ENCODE measurements at places on chromosomes 6 and 20.

DNA sequence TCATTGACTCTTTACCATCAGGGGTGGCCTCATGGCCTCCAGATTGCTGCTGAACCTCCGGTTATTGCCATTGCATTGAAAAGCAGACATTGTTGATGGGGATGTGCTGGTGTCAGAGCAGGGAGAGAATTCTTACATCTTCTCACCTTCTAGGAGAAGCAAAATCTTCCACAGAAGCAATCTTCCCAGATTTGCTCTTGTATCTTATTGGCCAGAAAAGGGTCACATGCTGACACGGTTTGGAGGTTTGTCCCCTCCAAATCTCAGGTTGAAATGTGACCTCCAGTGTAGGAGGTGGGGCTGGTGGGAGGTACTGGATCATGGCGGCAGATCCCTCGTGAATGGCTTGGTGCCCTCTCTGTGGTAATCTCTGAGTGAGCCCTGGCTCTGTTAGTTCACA, 10.7 kb downstream of the TP53RK start:
- no peak for DNase-seq

GRCh38 chr6:94727710-94728109, 849.6 kb upstream of the MANEA start:
- DNase-seq: no peak

- no peak for DNase-seq
Observed at GRCh38 chr20:24736131-24736843, 212.8 kb upstream of the CST7 start.

DNA sequence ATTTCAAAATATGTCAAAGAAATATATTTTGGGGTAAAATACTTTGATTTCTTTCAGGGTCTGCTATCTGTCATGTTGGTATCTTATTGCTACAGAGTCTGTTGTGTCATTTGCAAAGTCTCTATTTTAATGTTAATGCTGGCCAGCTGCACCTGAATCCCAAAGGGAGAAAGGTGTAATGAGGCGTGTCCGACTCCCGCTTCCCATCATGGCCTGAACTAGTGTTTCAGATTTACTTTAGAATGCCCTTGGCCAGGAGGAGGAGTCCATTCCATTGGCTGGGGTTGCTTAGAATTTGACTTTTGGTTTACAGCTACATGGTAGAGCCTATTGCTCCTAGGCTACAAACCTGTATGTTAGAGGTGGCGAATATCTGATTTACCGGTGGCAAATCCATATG, 69.3 kb downstream of the FAM50B start:
- DNase-seq: no peak

- DNase-seq: no peak
Observed at GRCh38 chr20:2473516-2473915, 2.9 kb upstream of the SNRPB start.

DNA sequence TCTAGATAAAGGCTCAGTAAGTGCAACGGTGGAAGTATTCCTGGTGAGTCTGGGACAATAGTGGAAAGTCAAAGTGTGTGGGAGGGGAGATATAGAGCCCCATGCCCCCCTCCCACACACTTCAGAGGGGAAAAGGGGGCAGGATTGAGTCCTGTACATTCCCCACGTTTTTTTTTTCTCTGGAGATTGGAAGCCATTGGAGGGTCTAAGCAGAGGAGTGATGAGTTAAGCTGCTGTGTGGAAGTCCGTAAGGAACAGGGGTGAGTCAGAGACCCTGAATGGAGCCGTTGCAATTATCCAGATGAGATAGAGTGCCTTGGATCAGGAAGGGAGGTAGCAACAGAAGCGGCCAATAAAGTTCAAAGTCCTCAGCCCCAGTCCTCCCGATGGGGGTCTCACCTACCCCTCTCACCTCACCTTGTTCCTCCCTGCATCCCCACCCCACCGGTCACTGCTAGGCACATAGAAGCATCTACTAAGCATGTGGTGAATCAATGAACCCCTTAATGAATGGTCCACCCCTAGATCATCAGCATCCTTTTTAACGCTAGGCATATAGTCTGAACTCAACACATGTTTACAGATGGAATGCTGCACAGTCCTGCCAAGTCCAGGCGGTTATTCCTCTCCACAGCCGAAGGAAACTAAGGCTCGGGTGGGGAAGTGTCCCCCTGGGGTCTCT, 662 bp upstream of the SLC9A8 start:
- DNase-seq: no peak

DNA sequence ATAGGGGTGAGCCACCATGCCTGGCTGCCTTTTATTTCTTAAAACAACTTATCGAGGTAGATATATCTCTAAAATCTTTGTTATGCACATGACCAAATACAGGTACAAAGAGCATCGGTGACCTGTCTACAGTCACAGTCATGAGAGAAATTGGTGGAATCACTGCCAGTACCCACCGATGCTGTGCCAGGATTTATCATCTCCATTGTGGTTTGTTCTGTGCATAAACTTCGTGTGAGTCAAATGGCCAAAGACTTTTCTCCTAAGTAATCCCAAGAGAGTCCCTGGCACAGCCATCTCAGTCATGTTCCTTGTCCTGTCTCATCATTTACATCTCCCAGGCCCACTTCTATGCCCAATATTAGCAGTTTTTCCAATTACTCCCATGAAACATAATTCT, 9.0 kb downstream of the GSTA3 start:
- DNase-seq: no peak

DNA sequence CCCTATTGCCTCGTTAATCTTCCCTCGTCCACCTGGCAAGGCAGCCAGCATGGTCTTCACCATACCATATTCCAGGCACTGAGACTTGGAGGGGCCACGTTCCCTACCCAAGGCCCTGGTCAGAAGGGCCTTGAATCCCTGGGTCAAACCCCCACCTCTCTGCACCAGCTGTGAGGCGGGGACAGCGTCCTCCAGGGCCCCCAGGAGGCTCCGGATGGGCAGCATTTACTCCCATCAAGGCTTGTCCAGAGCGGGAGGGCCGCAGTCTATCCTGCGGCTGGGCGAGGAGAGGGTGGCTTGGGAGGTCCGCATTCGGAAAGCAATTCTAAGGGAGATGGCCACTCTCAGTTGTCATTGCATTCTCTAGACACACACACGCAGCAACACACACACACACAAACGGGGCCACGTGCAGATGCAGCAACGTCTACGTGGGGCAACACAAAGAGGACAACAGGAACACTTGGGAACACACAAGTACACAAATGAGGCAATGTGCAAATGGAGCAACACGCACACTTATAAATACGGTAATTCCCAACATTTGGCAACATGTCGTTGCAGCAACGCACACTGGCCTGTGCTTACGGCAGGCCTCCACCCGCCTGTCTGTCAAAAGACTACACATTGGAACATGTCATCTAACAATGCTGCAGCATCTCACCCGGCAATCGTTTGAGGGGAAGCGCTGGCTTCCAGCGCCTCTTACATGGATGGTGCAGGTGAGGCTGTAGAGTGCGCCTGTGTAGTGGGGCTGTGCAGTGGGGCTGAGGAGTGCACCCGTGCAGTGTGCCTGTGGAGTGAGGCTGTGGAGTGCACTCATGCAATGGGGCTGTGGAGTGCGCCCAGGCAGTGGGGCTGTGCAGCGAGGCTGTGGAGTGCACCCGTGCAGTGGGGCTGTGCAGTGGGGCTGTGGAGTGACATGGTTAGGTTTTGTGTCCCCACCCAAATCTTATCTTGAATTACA, 12.9 kb upstream of the NTSR1 start:
- no peak for DNase-seq

DNA sequence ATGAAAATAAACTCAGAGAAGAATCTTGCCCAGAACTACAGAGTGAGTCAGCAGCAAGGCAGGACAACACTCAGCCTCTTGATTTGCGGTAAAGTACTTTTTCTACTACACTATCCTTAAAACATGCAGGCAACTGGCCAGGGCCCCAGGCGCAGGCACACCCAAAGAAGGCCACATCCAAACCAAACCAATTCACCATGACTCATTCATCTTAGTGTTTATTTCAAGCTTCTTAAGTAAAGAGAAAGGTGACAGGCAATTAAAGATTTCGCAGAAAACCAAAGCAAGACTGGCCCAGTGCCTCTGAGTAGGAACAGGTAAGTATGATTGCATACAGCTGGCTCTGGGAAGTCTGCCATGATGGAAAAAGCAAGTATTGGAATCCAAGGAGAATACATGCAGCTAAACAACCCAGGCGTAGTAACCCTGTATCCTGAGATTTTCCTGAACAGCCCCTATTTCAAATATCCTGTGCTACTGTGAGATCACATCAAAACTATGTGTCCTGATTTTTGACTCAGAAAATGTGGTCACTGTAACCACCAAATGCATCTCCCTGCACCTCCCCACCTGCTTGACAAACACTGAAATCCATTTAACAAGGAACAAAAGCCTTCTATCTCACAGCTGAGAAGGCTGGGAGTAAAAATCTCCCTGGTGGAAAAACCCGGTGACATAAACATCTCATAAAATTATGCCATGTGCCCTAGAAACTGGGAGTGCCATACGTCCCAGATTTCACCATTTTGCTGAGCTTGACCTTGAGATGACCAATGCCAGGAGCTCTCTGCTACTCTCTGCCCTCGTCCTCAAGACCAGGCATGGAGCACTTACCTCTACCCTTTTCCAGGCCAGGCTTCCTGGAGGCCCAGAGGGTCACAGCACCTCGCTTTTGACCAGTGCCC, 12.4 kb downstream of the WFDC3 start:
- no peak for DNase-seq

DNA sequence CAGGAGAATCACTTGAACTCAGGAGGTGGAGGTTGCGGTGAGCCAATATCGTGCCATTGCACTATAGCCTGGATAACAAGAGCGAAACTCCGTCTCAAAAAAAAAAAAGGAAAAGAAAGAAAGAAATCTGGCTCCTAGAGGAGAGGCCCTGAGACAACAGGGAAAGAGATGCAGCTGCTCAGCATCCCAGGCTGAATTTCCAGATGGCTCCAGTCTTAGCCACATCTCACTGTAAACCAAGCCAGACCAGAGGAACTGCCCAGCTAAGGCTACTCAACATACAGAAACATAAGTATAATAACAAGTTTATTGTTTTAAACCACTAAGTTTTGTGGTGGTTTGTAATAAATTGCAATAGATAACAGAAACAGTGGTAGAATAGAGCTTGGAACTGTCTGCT, 38.5 kb upstream of the TASP1 start:
- DNase-seq: no peak

DNA sequence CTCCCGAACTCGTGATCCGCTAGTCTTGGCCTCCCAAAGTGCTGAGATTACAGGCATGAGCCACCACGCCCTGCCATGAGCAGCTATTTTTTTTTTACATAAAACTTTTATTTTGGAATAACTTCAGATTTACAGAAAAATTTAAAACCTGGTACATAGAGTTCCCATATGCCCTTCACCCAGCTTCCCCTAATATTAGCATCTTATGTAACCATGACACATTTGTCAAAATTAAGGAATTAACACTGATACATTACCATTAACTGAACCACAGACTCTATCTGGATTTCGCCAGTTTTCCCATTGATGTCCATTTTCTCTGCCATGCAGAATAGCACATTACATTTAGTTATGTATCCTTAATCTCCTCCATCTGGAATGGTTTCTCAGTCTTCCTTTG, 14.3 kb upstream of the RALGAPB start:
- no peak for DNase-seq

DNA sequence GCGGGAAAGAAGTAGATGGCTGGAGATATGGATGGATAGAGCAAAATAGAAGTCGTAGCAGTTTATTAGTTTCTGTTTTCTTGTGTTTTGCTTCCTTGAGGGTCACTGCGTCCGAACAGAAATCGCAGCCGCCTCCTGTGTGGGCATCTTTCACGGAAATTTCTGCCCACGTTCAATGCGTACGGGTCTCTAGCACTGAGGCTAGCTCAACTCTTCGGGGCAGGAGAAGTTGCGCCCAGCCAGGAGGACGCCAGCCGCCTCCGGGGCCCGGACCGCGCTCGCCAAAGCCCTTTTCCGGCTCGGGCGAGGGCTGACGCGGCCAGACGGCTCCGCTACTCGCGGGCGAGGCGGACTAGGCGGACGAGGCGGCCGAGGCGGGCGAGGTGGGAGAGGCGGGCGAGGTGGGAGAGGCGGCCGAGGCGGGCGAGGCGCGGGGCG, 814 bp downstream of the TFAP2B start:
- no peak for DNase-seq

DNA sequence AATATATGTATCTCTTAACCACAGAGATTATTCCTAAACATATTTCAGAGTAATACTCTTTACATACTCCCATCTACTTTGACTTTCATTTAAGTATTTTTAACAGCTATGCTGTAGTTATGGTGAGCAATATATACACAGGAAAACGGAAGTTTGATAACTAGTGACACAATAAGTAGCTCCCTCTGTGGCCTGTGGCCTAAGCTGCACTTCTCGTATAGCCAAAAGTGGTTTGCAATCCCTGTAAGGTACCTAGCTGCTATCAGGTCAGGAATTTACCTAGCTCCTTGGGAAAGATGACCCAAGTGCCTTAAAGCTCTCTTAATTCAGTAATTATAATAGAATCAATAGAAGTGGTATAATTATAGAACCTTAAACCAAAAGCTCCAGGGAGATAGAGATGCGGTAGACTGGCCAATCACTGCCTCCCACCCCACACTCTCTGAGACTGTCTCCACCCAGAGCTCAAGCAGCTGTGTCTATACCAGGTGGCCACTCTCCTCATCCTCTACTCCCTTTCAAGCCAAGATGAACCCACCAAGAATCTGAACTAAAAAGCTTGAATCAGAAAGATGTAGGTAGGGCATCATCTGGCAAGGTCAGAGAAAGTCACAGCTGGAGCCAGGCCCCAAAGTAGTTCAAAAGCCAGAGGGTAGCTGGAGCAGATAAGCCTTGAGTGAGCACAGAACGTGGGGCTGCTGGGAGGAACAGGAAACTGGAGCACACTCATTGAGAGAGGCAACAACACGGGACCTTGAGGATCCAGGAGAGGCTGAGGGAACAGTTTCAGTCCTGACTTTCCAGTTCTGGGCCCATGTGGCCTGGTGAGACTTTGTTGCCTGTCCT, 84.9 kb upstream of the ASF1A start:
- peak; percentile 62 for DNase-seq

DNA sequence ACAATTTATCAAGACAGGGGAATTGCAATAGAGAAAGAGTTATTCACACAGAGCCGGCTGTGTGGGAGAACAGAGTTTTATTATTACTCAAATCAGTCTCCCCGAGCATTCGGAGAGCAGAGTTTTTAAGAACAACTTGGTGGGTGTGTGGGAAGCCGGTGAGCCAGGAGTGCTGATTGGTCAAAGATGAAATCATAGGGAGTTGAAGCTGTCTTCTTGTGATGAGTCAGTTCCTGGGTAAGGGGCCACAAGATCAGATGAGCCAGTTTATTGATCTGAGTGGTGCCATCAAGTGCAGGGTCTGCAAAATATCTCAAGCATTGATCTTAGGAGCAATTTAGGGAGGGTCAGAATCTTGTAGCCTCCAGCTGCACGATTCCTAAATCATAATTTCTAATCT, 50.0 kb upstream of the ECI2 start:
- no peak for DNase-seq

- no peak for DNase-seq
Observed at GRCh38 chr6:2042956-2043648, 202.3 kb downstream of the GMDS start.

DNA sequence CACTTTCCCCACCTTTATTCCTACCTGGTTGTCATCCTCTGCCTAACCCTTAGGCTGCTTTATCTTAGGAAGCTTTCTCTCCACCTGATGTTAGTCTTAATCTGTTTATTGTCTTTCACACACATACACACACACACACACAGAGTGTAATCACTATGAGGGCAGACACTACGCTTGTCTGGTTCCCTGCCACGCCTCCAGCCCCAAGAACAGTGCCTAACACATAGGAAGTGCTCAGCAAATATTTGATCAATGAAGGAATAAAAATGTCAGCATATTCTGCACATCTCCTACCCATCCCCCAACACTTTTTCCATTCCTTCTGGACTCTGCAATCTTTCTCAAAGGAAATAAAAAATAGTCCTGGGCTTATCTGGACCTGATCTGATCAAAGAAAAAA, 51.1 kb upstream of the NFATC2 start:
- no peak for DNase-seq
